Stimulated activated CD8-positive, alpha-beta memory T cell treated with anti-CD3 and anti-CD28 coated beads, Interleukin-7, amount 100 ng/mL, for 1 hour (primary cell): ENCODE measurements at places on chromosomes 12 and 14.

DNA sequence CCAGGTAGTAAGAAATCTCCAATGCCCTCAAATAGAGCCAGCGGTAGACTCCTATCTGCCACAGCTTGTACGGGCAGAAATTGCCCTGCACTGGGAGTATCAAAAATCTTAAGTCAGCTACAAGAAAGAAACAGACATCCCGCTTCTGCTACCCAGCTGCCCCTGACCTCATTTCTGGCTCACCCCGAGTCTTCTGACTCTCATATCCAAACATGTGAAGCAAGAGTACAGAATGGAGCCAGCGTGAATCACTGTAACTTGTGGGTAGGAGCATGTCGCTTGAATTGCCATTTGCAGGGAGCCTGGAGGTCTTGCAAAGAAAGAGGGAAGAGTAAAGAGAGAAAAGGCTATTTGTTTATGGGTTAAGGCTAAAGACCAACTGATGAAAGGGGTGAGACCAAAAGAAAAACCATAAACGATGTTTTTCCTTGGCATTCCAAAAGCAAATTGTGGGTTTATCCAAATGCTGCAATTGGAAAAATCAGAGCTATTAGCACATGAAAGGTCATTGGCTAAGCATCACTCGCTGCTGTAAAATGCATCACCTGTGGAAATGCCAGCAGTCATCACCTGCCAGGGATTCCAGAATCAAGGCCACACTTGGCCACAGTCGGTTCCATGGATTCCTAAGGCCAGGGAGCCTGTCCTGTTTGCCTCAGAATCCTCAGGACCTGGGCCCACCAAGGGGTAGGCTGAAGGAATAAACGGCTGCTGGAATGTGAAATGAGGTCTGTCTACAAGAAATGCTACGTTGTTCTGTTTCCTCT, 86.6 kb downstream of the FOXN3 start:
- DNase-seq, result no peak

- DNase-seq, result no peak
Measured at GRCh38 chr14:55221186-55221585, 29.8 kb upstream of the DLGAP5 start.

DNA sequence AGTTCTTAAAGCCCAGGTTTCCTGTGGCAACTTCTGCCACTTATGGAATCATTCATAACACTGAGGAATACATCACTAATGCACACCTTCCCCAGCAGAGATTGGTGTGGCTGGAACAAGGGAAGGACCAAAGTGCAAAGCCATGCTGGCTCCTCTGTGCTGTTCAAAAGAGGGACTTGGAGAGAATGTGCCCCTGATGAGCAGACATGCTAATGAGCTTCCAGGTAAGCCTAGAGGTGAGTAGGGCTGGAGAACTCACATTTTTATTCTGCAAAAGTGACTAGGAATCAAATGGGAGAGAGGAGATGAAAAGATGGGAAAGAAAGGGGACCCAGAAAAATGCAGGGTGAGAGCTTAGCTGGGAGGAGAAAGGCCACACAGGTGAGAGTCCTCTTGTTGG, 289.7 kb downstream of the TTC8 start:
- DNase-seq, result no peak

- DNase-seq, result no peak
Measured at GRCh38 chr12:113060336-113060960, 3.9 kb downstream of the DTX1 start.

DNA sequence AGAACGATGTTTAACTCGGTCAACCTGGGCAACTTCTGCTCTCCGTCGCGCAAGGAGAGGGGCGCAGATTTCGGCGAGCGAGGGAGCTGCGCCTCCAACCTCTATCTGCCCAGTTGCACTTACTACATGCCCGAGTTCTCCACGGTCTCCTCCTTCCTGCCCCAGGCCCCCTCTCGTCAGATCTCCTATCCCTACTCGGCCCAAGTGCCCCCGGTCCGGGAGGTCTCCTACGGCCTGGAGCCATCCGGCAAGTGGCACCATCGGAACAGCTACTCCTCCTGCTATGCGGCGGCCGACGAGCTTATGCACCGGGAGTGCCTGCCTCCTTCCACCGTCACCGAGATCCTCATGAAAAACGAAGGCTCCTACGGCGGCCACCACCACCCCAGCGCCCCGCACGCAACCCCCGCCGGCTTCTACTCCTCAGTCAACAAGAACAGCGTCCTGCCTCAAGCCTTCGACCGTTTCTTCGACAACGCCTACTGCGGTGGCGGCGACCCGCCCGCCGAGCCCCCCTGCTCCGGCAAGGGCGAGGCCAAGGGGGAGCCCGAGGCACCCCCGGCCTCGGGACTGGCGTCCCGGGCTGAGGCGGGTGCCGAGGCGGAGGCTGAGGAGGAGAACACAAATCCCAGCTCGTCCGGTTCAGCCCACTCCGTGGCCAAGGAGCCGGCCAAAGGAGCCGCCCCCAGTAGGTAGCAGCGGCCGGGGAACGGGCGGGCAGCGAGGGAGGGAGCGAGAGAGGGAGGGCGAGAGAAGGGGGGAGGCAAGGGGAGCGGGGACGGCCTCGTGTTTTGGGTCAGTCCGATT, 513 bp downstream of the HOXC11 start:
- DNase-seq, result no peak

GRCh38 chr12:4289231-4289878, 15.8 kb downstream of the CCND2 start:
- no peak for DNase-seq

DNA sequence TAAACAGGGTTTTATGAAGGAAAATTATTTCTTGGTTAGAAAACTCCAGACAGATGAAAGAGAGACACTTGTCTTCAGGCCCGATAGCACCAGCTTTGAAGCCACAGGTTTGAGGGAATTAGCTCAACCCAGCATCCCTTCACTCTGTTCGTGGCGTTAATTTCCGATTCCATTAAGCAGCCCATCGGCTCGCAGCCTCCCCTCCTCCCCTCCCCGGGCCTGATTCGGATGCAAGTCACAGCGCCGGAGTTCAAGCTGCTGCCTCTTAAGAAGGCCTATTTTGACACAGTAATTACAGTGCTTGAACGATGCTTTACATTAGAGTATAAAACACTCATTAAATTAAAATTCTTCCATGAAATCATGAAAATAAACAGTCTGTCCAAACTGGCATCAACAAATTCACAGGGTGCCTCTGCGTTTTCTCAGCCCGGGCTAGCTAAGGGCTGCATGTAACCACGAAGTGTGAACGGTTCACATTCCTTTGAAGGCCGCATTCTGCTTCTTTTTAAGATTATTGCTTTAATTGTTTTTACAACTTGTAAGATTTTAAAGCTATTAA, 145.8 kb downstream of the DICER1 start:
- DNase-seq, result no peak

DNA sequence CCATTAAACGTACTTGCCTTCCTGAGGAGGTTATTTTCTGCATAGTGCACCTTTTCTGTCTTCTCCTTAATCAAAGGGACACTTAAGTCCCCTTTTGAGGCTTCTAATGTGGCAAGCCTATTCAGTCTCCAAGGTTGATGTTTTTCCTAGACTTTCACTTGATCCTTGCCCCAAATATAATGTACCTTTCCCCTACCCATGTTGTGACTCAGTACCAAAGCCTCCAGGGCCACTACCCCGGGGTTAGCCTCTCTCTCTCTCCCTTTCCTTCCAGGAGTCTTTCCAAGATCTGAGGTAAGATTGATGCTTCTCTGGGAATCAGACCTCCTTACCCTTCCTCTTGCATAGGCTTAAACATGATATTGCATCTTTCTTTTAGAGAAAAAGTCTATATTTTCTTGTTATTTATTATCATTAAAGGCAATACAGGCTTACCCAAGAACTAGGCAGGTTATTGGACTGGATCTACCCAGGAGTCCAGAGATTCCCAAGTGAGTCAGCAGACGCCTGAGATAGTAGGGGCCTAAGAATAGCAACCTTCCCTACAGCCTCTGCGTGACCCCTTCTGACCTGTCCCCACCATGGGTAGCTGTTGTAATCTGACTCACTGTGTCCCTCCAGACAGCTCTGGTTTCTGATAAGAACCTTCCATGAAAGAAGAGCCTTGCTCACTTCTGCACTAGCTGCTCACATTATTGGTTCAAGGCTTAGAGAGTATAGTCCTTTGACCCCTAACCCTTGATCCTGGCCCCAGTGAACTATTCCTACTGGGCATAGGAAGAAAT, 172.9 kb downstream of the ZFP36L1 start:
- DNase-seq, result no peak

GRCh38 chr12:22399464-22400180, 65.1 kb upstream of the ST8SIA1 start:
- DNase-seq, result no peak

DNA sequence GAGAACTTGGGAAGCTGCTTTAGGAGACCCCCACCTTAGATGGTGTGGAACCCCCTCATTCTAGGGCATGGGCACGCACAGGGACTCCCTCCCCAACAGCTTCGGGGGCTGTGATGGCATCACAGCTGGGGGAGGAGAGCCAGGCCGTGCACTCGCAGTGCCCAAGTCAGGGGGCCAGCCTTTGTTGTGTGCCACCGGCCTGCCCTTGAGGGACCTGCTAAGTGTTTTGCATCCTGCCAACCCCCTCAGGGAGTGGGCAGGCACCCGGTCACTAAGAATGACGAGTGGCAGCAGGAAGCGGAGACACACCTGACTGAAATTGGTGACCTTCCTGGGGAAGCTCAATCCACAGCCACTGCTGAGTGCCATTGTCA, 334.9 kb upstream of the SFSWAP start:
- no peak for DNase-seq

- no peak for DNase-seq
Measured at GRCh38 chr14:35229084-35229791, 62.9 kb upstream of the PSMA6 start.

DNA sequence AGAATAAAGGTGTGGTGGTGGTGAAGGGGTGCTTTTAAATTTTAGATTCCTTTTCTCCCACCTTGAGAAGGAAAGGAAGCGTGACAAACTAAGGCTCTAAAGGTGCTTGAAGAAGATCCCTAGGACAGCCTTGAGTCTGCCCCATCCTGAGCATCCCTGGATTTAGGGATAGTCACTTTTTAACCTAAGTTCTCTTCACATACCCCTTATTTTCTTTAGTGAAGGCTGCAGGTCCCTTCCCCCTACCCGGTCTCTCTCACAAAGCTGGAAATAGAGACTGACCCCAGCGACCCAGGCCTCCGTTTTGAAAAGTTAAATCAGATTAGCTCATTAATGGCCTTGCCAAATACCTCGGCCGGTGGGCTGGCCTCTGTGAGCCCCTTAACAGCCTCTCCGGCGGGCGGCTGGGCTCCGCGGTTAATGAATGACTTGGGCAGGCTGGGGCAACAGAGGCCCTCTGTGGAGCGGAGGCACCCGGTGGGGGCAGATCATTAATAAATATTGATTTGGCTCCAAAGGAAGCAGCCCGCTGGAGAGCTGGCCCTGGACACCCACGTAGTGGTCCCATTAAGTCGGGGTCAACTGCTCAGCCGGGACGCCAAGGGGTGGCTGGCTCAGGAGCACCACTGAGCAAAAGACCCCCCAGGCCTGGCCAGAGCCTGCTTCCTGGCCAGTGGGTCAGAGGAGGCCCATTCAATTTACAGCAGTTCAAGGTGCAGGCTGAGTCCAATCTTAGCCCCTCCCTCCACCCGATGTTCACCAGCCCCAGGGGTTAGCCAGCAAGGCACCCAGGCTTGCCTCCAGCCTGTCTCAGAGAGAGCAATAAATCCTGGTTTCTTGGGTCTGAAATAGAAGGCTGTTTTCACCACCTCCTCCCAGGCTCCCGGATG, 31.8 kb downstream of the PAH start:
- DNase-seq, result no peak

DNA sequence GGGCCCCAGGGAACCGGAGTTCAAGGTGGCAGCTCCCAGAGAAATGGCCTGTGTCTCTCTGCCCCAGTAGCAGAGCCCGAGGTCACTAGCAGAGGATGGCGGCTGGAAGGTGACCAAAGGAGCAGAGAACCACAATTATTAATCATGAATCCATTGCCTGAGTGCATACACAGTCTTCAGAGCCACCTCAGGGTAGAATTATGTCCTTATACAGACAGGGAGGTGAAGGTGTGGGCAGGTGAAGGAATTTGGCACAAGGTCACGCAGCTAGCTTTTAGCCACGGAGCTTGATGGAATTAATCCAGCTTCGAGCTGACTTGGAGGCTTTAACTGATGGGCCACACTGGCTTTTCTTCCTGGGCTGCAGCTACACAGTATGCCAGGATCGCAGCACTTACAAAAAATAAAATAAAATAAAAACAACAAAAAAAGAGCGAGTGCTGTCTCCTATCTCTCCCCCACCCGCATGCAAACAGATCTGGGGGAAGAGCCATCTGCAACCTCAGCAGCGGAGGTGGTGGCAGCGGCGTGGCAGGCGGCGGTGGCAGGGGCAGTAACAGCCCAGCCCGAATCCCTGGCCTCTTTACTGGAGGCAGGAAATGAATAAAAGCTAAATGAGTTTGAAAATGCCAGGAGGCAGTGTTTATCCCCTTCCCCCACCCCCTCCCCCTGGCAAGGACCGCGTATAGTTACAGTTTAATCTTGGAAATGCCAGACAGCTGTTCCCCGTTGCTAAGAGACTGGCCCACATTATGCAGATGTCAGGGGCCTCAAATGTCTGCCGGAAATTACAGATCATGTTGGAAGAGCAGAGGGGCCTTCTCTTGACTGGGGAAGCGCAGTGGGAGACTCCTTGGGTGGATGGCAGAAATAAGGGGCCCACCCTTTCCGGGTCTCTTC, 93.5 kb downstream of the LRRC74A start:
- DNase-seq, result no peak

GRCh38 chr12:6459004-6459337, 7.1 kb downstream of the TAPBPL start:
- DNase-seq, result no peak

- DNase-seq, result no peak
Measured at GRCh38 chr12:19922717-19923116, 445.6 kb upstream of the PDE3A start.

DNA sequence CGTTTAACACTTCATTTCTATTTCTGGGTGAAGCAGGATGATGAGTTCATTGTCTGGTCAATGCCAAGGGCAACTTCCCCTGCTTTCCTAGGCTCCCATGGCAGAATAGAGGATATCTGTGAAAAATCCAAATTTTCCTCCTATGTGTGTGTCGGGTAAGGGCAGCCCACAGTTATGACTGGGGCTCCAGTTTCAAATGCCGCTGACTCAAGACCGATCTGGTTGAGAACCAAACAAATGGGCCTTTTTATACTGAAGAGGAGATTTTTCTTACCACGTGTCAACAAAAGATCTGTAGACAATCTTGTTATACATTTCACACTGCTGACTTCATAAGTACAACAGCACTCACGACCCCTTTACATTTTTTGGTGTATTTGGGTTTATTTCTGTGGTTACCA, 120.8 kb downstream of the CHST11 start:
- DNase-seq, result no peak

GRCh38 chr14:54730156-54730961, 163.4 kb downstream of the SAMD4A start:
- no peak for DNase-seq
